Thyroid gland (tissue), 4 donors: ENCODE measurements at places on chromosomes 13 and 19. TPM values are rescaled to one million over a fixed set of nuclear protein-coding genes. Genes with fewer than 3 reads are reported as not detected.

- H3K4me1 ChIP-seq, result no peaks in the 10 kb centered on the region
- DNase-seq, result no peak
- no peaks in the 10 kb centered on the region for H3K27me3 ChIP-seq
- no peak overlapping the region for H3K4me3 ChIP-seq
- no peaks in the 10 kb centered on the region for H3K36me3 ChIP-seq
Observed at GRCh38 chr13:107252428-107252827, 684.5 kb upstream of the ARGLU1 start.

- H3K36me3 ChIP-seq, result no peaks in the 10 kb centered on the region
- no peak overlapping the region for H3K4me3 ChIP-seq
- H3K27me3 ChIP-seq, result no peaks in the 10 kb centered on the region
- no peak overlapping the region for H3K27ac ChIP-seq
Observed at GRCh38 chr13:50766013-50766412, 77.5 kb downstream of the DLEU7 start.

The FAM124A gene
- 9.6 TPM for total RNA-seq

DNA sequence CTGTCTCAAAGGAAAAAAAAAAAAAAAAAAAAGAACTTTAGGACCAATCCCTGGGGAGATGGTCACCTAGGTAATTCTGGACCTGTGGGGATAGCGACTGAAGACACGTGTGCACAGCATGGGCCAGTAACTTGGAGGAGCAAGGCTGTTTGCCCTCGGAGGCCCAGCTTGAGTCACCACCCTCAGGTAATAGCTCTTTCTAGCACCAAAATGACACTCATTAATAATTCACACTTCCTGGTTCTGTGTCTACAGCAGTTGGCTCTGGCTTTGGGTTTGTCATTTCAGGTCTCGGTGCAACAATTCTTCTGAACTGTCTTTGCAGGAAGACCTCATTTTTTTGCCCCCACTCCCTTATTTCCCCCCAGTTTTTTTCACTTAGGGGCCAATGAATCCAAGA, 3.9 kb upstream of the ATP11A start:
- H3K27ac ChIP-seq, result no peak overlapping the region
- H3K4me1 ChIP-seq, result peaks cover 8% of the 10 kb centered on the region

DNA sequence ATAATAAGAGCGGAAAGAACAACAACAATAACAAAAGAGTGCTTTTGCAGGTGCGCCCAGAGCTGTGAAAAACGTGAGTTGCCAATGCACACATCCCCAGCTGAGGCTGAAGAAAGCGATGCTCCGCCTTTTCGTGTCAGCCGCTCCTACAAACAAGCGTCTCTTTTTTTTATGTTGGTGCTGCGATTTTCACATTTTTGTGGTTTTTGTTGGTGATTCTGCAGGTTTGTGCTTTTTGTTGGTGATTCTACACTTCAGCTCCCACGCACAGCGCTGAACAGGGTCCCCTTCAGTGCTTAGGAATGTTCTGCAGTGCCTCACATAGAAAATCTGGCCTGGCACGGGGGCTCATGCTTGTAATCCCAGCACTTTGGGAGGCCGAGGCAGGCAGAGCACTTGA, 7.3 kb upstream of the SBK3 start:
- H3K4me3 ChIP-seq, result no peak overlapping the region
- H3K36me3 ChIP-seq, result no peaks in the 10 kb centered on the region
- H3K27ac ChIP-seq, result no peak overlapping the region
- peaks cover 20% of the 10 kb centered on the region for H3K4me1 ChIP-seq
- peak; percentile 83 for DNase-seq
